ENCODE measurements at places on chromosomes 1 and 21.

GRCh38 chr1:181141431-181141910 lies 53.0 kb downstream of the IER5 start:
- peak; percentile 80 for DNase-seq

DNA sequence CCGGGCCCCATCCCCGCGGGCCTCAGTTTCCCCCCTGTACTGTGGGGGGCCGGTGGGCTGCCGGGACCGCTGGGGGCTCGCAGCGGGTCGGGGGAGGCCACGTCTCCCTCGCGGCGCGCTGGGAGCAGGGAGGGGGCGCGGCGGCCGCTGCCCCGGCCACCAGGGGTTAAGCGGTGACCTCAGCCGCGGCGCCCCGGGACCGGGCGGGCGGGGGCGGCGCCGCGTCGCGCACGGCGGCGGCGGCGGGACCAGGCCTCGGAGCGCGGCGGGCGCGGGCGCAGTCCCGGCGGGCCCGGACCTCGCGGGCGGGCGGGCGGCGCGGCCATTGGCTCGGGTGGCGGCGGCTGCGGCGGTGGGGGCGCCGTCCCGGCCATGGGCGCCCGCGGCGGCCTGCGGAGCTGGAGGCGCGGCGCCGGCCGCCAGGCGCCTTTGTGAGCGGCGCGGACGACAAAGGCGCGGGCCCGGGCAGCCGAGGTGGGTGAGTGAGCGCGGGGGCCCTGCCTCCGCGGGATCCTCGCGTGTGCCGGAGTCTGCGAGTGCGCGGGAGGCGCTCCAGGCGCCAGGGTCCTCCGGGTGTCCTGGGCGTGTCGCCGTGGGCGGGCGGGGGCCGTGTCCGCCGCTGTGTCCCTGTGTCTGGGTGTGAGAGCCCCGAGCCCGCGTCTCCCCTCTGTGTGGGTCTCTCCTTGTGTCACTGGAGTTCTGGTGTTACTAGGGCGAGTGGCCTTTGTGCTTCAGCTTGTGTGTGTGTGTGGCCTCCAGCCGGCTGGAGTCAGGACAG lies at the start of gene ARHGEF10L:
ARHGEF10L (plus strand) TSS at position 222 of the 778 bp plus-strand sequence. CDS start 40,898 bp downstream, outside the sequence.
- DNase-seq, result peak; percentile 33

GRCh38 chr1:115718011-115718754 lies 50.3 kb downstream of the CASQ2 start:
- DNase-seq, result no peak

GRCh38 chr21:43367859-43368258 lies 59.1 kb downstream of the SIK1 start:
- DNase-seq, result no peak

DNA sequence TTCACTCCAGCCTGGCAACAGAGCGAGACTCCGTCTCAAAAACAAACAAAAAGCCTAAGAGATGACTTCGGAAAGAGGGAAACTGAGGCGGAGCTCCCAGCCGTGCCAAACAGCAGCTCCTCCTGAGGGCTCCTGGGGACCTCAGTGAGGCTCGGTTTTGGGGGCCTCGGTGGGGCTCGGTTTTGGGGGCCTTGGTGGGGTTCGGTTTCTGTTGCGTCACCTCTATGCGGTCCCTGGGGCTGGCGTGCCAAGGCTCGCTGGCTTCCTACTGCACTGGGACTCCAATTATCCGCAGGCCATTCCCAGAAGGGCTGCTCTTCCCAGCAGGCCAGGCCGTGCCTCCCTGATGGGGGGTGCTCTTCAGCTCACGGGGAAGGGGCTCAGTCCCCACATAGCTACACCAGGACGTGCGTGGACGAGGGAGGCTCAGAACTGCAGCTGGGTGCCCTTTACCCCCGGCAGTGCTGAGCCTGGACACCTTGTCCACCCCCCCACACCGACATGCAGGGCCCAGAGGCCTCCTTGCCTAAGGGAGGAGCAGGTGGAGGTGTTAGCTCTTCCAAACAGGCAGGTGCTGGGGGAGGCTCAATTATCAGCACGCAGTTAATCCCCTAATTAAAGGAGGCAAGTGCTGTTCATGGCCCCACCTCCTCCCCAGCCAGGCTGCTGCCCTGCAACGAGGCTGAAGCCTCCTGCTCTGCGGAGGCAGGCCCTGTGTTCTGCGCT lies 5.1 kb upstream of the C1orf159 start:
- DNase-seq, result no peak

DNA sequence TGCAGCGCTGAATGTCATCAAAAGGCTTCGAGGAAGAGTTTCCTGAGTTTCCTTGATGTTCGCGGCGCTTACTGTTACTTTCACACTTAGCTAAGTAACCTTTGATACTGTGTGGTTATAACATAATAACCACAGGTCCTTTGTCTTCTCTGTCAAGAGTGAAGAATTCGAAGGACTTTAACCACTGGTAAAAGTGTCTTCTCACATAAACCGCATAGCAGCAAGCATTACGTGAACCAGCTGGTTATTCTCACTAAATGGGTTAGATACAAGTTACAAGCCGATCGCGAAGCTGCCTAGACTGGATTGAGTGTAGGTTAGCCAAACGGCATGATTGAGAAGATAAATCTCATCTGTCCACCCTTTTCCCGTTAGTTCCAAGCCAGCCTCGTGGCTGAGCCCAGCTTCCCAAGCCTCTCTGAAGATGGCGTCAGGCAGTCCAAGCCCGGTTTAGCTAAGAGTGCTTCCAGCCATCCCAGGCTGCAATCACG lies 18.3 kb upstream of the IFNGR2 start:
- DNase-seq, result no peak

DNA sequence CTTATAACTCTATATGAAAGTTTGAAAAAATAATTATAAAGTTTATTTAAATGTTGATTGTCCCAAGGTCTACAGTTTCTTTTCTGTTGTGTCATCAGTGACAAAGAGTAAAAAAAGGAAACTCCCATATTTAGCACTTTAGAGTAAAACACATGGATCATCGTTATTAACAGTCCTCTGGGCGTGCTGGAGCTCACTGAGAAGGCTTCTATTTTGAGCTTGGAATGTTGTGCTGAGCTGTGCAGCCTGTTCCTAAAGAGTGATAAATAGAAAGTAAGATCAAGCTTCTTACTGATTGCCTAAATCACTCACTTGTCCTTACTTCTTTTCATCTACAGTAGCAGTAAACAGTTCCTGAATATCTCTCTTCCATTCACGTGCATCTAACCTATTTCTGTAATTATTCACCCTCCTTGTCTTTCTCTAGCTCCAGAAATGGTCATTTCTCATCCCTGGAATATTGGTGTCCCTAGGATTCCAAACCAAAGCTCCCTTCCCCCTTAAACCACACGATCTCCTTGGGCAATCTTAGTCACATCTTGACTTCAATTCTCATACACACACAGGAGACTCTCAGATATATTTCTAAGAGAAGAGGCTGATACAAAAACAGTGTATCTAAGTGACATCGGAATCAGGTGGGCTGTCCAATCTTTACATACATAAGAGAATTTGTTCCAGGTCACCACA lies 11.9 kb downstream of the GBP5 start:
- DNase-seq, result no peak
